ENCODE measurements at places on chromosomes 13 and 19.
A peak's percentile ranks its signal among the peaks of the same experiment; 100 is the strongest.

DNA sequence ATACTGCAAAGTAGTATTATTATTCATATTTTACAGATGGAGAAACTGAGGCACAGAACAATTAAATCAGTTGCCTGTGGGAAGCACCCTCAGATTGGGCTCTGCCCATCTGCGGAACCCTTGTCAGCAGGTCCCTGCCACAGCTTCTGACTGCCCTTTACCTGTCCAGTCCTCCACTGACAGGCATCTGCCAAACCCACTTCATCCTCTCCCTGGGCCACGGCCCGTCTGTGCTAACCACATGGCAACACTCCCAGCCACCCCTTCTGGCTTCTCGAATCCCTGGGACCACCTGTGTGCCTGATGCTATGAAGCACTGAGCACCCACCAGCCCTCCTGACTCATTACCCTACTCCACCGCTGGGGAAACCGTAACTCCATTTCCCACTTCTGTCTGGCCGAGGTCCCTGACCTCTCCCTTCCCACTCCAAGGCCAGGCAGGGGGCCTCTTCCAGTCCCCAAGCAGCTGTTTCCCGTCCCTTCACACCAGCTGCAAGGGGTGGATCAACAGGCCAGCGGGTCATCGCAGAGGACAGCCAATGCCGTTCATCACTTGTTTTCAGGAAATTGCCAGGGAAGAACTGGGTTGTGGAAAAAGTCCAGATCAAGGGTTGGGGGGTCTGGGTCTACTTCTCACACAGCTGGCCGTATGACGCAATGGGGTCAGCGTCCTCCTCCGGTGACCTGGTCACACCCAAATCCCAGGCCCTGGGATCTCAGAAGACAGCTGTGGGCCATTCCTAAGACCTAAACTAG is 2.5 kb downstream of the KANK3 start:
- no peak for DNase-seq

DNA sequence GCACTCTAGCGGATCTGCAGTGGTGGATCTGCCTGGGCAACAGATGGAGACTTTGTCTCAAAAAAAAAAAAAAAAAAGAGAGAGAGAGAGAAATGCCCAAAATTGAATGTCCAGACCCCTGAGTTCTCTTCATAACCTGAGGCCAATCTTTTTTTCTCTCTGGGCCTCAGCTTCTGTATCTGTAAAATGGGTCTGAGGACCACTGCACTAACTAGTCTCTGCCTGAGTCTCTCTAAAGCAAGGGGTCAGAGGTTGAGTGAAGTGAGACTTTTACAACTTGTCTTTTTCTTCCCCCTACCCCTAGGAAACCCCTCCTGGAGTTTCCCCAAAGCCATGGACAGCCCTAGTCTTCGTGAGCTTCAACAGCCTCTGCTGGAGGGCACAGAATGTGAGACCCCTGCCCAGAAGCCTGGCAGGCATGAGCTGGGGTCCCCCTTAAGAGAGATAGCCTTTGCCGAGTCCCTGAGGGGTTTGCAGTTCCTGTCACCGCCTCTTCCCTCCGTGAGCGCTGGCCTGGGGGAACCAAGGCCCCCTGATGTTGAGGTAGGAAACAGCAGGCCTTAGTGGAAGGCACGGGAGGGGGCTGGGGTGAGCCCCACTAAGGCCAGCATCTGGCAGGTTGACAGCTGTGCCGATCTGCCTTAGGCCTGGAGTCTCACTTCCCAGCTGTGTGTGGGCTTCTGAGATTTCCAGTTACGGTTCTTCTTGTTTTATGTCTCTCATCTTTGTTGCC is 1.8 kb downstream of the TMEM91 start:
- DNase-seq, result no peak

GRCh38 chr19:14507704-14508542 is 10.3 kb downstream of the DNAJB1 start:
- DNase-seq, result no peak

GRCh38 chr13:44249431-44249836 is 124.2 kb upstream of the SERP2 start:
- peak; percentile 66 for DNase-seq

DNA sequence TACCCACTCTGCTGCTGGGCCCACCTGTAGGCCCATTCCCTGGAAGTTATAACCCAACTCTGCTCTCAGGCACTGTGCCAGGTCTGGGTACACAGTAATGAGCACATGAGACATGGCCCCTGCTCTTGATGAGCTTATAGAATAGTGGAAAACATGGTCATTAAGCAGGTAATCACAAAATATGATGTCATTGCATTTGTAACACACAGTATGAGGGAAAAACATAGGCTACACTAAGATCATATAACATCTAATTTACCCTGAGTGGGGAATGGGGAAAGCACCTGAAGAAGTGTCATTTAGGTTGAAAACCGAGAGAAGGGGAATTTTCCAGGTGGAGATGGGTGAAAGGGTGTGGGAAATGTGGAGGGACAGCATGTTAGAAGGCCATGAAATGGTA is 3.9 kb upstream of the CNMD start:
- no peak for DNase-seq
